ENCODE measurements at places on chromosomes 1 and 21. TPM values are rescaled to one million over a fixed set of nuclear protein-coding genes. Genes with fewer than 3 reads are reported as not detected.

MIXL1 gene
- 0.14 TPM for total RNA-seq

GPR52 gene
- 0.43 TPM for total RNA-seq

PCAT6 gene
- 13.9 TPM for total RNA-seq

DSCAM gene
- total RNA-seq = 1.9 TPM

PM20D1 gene
- total RNA-seq = not detected

UQCRH gene
- 403 TPM for total RNA-seq

TFF3 gene
- total RNA-seq = 31.5 TPM

NECTIN4 gene
- total RNA-seq = 193 TPM

F11R gene
- total RNA-seq = 66.8 TPM

SAMD13 gene
- 6.0 TPM for total RNA-seq

KCNA3 gene
- total RNA-seq = 0.94 TPM

- no peak overlapping the region for H3K4me3 ChIP-seq
- no peak for DNase-seq
- peak overlapping the region; percentile 1 for H3K27ac ChIP-seq
- peaks cover 18% of the 10 kb centered on the region for H3K27me3 ChIP-seq
- H3K36me3 ChIP-seq = peaks cover 8% of the 10 kb centered on the region
Measured at GRCh38 chr1:5971471-5972197, 20.6 kb downstream of the NPHP4 start.

DNA sequence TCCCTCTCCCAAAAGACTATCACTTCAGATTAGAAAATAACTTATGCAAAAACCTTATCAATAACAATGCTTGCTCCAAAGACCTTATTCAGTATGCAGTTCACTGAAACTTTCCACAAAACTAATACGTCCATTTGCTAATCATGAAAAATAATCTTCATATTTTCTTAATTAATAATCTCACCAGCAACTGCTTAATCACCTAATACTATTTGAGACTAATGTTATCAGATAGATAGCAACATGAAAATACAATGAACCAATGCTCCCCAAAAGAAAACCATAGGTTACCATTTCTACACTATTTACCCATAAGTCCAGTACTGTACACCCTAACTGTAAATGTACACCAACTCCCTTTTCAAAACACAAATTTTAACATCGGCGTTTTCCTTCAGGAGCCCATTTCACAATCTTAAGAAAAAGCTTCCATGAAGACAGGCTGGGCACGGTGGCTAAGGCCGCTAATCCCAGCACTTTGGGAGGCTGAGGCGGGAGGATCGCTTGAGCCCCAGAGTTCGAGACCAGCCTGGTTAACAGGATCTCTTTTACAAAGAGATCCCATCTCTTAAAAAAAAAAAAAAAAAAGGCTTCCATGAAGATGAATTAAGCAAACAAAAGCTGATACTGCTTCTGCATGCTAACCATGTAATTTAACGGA lies 1.7 kb downstream of the GNB1 start:
- H3K4me1 ChIP-seq = peaks cover 31% of the 10 kb centered on the region
- H3K27me3 ChIP-seq = no peaks in the 10 kb centered on the region
- H3K36me3 ChIP-seq = peaks cover 17% of the 10 kb centered on the region
- peak overlapping the region; percentile 91 for H3K27ac ChIP-seq

DNA sequence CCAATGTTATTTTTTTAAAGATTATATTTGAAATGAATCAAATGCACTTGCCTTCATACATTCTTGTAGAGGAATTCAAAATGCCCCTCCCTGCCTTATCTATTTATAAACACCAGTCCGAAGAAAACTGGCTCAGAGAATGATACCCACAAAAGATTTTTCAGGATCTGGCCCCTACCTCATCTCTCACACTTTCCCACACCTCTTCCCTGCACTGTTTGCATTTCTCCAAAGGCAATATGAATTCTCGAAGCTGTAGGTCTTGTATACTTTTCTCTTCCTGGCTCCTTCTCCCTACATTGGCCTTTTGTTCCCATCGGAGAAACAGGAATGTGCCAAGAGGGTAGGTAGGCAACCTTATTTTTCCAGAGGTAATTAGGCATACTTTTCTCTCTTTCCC lies 12.0 kb upstream of the CCDC190 start:
- no peaks in the 10 kb centered on the region for H3K4me1 ChIP-seq
- H3K27ac ChIP-seq = no peak overlapping the region
- no peak overlapping the region for H3K4me3 ChIP-seq
- no peaks in the 10 kb centered on the region for H3K36me3 ChIP-seq
- no peak for DNase-seq
- H3K27me3 ChIP-seq = no peaks in the 10 kb centered on the region

GRCh38 chr1:16298653-16299052 lies 53.6 kb downstream of the FBXO42 start:
- no peaks in the 10 kb centered on the region for H3K4me1 ChIP-seq
- no peak overlapping the region for H3K4me3 ChIP-seq
- H3K27ac ChIP-seq = no peak overlapping the region
- no peak for DNase-seq
- H3K36me3 ChIP-seq = peaks cover 35% of the 10 kb centered on the region

DNA sequence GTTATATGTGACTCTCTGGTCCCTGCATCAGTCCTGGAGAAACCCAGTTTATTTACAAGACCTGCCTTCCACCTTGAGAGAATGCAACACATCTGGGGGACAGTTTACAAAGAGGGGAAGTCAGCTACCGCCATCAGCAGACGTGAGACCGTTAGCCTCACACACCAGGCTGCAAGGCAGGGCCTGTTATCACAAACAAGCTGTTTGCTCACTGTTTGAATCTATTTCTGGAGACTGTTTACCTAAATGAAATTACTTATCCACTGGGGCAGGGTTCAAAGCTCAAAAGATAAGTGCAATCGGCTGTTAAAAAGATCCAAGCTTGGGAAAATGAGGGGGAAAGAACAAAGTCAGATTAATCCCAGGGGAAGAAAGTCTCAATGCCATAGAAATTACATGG lies 134.4 kb downstream of the ZNF281 start:
- DNase-seq = no peak
- H3K4me1 ChIP-seq = peaks cover 15% of the 10 kb centered on the region
- H3K4me3 ChIP-seq = no peak overlapping the region
- H3K36me3 ChIP-seq = no peaks in the 10 kb centered on the region
- H3K27ac ChIP-seq = peak overlapping the region; percentile 19

- DNase-seq = peak; percentile 36
- no peaks in the 10 kb centered on the region for H3K36me3 ChIP-seq
- no peak overlapping the region for H3K4me3 ChIP-seq
Measured at GRCh38 chr1:40965531-40965930, 14.0 kb upstream of the CTPS1 start.

GRCh38 chr21:42250422-42251403 lies 31.8 kb downstream of the ABCG1 start:
- peaks cover 17% of the 10 kb centered on the region for H3K27me3 ChIP-seq
- no peak for DNase-seq
- no peak overlapping the region for H3K4me3 ChIP-seq
- H3K36me3 ChIP-seq = no peaks in the 10 kb centered on the region

DNA sequence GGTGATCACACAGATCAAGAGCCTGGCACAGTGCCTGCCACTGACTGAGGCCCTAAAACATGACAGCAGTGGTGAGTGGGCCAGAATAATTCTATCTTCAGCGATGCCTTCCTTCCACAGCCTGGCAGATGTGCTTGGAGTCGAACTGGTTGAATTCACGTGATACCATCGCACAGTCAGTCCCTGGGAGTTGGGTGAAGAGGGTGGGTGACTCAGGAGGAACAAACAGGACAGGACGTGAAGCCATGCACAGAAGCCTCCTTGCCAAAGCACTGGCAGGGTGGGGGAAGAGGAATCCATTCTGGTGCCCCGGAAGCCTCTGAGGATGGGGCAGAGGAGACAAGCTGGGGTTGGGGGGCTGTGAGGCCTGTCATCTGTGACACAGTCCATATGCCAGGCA lies 80.3 kb upstream of the WNT4 start:
- peaks cover 4% of the 10 kb centered on the region for H3K36me3 ChIP-seq
- peaks cover 38% of the 10 kb centered on the region for H3K4me1 ChIP-seq
- DNase-seq = no peak
